ENCODE measurements at places on chromosomes 6 and 20.

GRCh38 chr6:56580271-56580670, 62.4 kb downstream of the DST start:
- no peak for DNase-seq

DNA sequence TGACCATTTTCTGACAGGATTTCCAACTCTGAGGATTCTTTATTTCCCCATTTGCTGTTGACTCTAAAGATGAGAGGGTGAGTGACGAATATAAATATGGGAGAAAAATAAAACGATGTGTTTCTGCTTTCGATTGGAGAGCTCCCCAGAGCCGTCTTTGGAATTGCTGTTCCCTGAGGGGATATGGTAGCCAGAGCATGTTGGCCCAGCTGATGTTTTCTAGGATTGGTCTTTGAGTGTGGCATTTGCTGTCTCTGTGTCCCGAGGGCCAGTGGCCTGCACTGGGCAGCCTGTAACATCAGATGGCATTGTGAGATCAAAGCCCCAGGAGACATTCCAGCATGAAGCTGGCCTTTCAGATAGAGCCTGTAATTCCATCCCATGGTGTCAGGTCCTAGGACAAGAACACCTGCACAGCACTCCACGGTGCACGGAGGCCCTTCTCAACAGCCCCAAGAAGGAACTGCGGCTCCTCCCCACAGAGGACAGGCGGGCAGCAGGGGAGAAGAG, 26.7 kb downstream of the PKIG start:
- no peak for DNase-seq

DNA sequence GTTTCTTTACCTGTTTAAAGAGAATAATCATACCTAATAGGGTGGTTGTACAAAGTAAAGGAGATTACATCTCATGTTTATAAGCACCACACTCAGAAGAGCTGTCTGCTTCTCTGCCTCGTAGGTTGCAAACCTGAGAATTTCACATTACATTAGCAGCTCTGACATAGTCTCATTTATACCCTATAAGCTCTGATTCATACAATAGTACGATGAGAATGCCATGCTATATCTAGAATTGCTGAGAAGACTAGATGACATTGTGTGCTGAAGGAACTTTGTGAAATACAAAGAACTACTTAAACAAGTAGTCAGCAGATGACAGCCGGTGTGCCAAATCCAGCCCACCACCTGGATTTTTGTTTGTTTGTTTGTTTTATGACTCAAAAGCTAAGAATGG, 121.2 kb downstream of the ADAT2 start:
- DNase-seq: no peak

GRCh38 chr6:4678506-4679300, 97.5 kb upstream of the CDYL start:
- no peak for DNase-seq

GRCh38 chr6:154466139-154466538, 44.3 kb downstream of the CNKSR3 start:
- DNase-seq: no peak

DNA sequence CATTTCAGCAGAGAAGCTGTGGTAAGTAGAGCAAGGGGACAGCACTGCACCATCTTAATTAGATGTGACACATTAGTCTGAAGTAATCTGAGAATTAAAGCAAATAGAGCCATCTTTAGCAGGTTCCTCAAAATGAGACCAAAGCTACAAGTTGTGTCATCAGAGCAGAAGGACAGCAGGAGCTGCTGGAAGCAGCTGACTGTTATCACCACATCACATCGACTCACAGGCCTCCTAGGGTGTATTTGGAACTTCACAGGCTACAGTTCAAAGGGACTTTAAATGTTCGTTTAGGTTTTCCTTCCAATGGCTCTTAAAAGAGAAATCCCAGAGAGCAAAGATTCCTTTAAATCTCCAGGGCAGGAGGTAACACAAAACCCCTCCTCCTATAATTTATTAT, 69.5 kb downstream of the LCA5 start:
- DNase-seq: peak; percentile 24

GRCh38 chr6:111680015-111680712, 74.5 kb upstream of the TRAF3IP2 start:
- no peak for DNase-seq

GRCh38 chr6:106511288-106512047, 117.8 kb downstream of the RTN4IP1 start:
- DNase-seq: peak; percentile 31

- DNase-seq: peak; percentile 49
These were observed 80.5 kb downstream of the PRSS35 start for GRCh38 chr6:83592770-83593394.

DNA sequence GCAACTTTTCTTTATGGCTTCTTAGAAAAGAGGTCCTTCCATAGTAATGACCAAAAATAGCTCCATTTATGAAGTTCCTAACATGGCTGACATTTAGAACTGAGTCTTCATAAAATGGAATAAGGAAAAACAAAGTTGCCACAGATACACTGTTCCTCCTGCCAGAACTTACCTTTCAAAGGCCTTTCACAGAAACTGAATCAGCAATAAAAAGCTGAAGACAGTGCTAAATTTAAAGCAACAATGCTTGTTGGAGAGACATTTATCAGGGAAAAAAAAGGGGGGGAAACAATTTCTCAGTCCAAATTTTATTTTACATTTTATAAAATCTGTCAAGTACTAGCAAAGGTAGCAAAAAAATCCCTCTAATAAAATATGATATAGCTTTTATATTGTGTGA, 17.3 kb downstream of the DEK start:
- no peak for DNase-seq

GRCh38 chr20:55174635-55175034, 699.2 kb downstream of the DOK5 start:
- no peak for DNase-seq

GRCh38 chr6:135161411-135162395, 19.4 kb upstream of the MYB start:
- no peak for DNase-seq

- no peak for DNase-seq
These were observed 128.9 kb downstream of the BACH2 start for GRCh38 chr6:90167514-90168379.

- DNase-seq: peak; percentile 99
These were observed 7.8 kb downstream of the ADTRP start for GRCh38 chr6:11770546-11771466.

DNA sequence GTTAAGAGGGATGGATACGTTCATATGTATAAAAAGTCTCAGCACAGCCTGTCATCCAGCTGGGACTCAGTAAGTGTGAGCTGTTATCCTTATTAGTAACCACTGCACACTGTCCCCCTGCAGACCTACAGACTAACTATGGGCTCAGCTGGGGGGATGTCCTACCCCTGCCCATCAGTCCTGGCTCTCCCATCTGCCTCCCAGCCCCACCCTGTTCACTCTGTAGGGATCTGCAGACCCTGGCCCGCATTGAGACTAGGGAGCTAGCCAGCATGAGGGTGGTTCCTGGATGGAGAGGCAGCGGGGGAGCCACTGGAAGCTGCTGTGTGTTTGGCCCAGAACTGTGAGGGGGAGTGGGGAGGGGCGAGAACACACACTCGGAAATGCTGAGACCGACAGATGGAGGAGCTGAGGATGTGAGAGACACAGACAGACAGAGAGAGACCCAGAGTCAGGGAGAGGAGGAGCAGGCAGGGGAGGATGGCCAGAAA, 17.1 kb downstream of the XKR7 start:
- no peak for DNase-seq

DNA sequence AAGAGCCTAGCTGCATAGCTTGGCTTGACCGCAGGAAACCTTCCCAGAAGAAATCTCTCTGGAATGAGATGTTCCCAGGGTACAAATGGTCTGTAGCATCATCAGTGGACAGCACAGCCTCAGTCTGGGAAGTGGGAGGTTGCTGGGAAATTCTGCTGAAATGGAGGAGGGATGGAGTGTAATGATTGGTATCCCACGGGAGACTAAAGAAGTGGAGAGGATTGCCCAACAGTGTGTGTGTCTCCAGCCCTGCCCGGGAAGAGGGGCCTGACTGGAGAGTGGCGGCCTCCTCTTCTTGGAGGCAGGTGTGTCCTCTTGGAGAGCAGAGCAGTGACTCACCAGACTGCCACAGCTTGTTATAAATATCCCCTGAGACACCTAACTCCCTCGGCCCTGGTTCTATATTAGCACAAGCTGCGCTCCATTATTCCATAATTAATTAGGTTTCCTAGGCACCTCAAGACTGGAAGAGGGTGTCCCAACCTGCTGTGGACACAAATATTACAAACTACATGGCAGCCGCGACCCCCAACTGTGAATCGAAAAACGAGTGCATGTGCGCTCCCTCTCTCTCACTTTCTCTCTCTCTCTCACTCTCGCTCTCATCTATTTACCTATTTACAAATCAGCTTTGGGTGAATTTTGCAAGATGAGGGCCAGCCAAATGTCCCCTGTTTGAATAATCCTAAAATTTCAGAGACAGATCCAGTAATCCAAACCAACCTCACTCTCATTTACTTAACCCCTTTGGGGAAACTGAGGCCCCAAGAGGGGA, 68.8 kb downstream of the FGD2 start:
- DNase-seq: no peak

- no peak for DNase-seq
These were observed 211.0 kb downstream of the LRFN2 start for GRCh38 chr6:40376113-40376650.

DNA sequence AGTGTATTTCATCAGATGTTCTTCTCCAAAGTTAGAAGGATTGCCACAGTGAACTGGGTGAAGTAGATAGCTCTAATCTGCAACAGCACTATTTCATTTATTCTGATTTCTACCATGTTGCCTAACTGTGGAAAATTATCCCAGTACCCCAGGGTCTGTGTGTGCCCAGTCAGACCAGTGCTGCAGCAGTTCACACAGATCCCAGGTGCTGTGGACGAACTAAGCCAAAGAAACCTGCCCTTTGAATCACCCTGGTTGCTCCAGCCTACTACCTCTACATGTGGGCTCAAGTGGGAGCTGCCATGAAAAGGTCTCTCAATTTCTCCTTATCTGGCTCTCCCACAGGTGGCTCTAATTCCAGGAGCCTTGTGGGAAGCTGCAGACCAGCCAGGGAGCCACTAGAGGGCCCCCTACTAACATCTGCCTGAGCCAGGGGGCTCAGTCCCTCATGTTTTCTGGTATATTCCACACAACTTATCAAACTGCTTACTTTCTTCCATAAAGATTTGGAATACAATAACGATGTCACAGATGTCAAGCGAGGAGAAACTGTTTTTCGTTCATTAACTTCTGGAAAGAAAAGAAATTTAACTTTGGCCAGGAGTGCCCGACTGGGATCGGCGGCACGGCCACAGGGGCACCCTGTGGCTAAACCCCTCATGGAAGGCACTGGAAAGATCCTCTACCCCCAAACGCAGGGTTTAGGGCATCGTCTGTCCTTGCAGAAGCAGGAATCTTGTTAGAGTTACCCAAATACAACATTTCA, 31.6 kb upstream of the LY86 start:
- DNase-seq: peak; percentile 77

DNA sequence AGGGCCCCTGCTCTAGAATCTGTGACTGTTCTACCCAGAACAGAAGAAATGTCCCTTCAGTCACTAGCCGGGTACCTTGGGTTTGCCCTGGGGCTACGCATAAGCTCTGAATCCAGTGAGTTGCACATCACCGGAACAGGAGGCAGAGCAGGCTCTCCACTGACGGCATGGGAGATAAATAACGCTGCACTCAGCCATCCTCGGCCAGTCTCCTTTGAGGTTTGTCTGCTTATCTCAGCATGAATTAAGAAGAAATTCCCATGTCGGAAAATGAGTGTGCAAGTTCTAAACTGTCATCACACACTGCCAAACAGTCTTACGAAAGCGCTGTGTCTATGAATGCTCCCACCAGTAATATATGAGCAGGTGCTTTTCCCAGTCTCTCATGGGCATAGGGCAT, 90.8 kb downstream of the FAM50B start:
- DNase-seq: peak; percentile 33

GRCh38 chr20:43583982-43584432, 6.7 kb upstream of the IFT52 start:
- DNase-seq: peak; percentile 25

- DNase-seq: peak; percentile 47
These were observed 106.0 kb downstream of the MYO6 start for GRCh38 chr6:75855052-75855451.

GRCh38 chr20:36542516-36543183, 1.3 kb downstream of the MYL9 start:
- DNase-seq: no peak

GRCh38 chr20:23021541-23021940, 13.6 kb upstream of the SSTR4 start:
- DNase-seq: no peak

GRCh38 chr6:3825851-3826581, 23.2 kb upstream of the FAM50B start:
- DNase-seq: no peak

- no peak for DNase-seq
These were observed 954.7 kb upstream of the MAN1A1 start for GRCh38 chr6:120304223-120304622.

GRCh38 chr6:25998379-25998778, 35.8 kb downstream of the TRIM38 start:
- DNase-seq: no peak

- DNase-seq: peak; percentile 73
These were observed at the start of gene MICB for GRCh38 chr6:31497531-31498476. MICB (plus strand) TSS chr6:31498145; CDS start chr6:31498194, 49 bp downstream.

GRCh38 chr6:120173250-120173649, 823.7 kb upstream of the MAN1A1 start:
- DNase-seq: no peak

GRCh38 chr20:48983423-48984400, 62.2 kb downstream of the ARFGEF2 start:
- no peak for DNase-seq

GRCh38 chr6:36605560-36606391, 11.6 kb downstream of the SRSF3 start:
- DNase-seq: no peak
